B cell (primary cell): ENCODE measurements at places on chromosomes 5 and 9. TPM values are rescaled to one million over a fixed set of nuclear protein-coding genes. Genes with fewer than 3 reads are reported as not detected.

FAM174A gene
- total RNA-seq = 6.1 TPM in 2 replicates

- no peak for DNase-seq
- no peaks in the 10 kb centered on the region for H3K27me3 ChIP-seq
- H3K36me3 ChIP-seq = no peaks in the 10 kb centered on the region
- H3K4me1 ChIP-seq = peaks cover 24% of the 10 kb centered on the region
Measured at GRCh38 chr5:68214482-68215207, 911 bp upstream of the PIK3R1 start.

- no peaks in the 10 kb centered on the region for H3K36me3 ChIP-seq
- H3K4me1 ChIP-seq = peaks cover 9% of the 10 kb centered on the region
- DNase-seq = no peak
- H3K4me3 ChIP-seq = no peak overlapping the region
Measured at GRCh38 chr9:137195525-137196220, 4.9 kb downstream of the TPRN start.

DNA sequence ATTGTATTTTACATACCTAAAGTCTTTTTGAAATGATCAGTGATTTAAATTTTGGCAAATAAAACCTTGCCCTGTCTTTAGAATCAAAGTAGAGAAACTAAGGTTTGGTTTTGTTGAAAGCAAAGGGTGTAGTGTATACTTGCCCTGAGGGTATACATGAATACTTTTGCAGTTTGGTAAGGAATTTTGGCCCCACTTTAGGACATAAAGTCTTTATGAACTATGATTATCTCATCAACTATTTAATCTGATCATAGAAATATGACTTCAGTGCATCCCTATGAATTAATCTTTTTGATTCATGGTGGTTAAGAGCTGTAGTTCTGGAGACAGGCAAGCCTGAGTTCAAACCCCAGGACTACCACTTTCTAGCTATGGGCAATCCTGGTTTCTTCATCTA lies 17.7 kb downstream of the RAD1 start:
- no peak overlapping the region for H3K4me3 ChIP-seq
- no peak overlapping the region for H3K27ac ChIP-seq
- DNase-seq = no peak
- H3K4me1 ChIP-seq = no peaks in the 10 kb centered on the region

GRCh38 chr9:33921967-33922895 lies 105.3 kb downstream of the UBE2R2 start:
- no peaks in the 10 kb centered on the region for H3K27me3 ChIP-seq
- H3K4me3 ChIP-seq = no peak overlapping the region
- H3K4me1 ChIP-seq = no peaks in the 10 kb centered on the region
- no peak overlapping the region for H3K27ac ChIP-seq
- DNase-seq = no peak

- no peaks in the 10 kb centered on the region for H3K27me3 ChIP-seq
- no peaks in the 10 kb centered on the region for H3K36me3 ChIP-seq
- DNase-seq = no peak
- H3K27ac ChIP-seq = no peak overlapping the region
- no peaks in the 10 kb centered on the region for H3K4me1 ChIP-seq
Measured at GRCh38 chr9:125974705-125975104, 227.5 kb downstream of the PBX3 start.

DNA sequence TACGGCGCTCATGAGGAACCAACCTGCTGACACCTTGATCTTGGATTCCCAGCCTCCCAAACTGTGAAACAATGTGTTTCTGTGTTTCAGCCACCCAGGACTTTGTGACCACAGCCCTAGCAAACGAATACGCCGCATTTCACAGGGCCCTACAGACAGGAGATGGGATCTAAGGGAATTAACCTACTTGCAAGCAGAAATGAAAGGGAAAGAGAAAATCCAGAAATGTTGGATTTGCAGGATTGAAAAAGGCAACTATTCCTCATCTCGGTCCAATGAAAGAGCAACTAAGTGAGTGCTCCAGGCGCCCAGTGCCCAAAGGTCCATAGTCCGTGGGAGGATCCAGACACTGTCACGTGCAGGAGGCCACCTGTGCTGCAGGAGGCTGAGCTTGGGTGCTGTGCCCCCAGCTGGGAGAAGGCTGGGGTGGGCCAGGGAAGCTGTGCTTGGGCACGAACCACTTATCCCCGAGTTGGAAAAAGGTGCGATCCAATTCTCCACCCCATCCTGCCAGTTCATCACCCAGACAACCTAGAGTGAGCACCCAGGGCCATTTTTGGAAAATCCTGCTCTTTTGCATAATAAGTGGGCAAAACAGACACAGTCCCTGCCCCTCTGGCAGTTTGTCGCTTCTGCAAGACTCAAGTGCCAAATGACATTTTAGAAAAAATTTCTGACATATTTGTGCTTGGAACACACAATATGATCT lies 177.9 kb downstream of the C9orf50 start:
- no peak overlapping the region for H3K27ac ChIP-seq
- DNase-seq = no peak
- H3K4me3 ChIP-seq = no peak overlapping the region
- H3K4me1 ChIP-seq = peaks cover 14% of the 10 kb centered on the region
- no peaks in the 10 kb centered on the region for H3K36me3 ChIP-seq

DNA sequence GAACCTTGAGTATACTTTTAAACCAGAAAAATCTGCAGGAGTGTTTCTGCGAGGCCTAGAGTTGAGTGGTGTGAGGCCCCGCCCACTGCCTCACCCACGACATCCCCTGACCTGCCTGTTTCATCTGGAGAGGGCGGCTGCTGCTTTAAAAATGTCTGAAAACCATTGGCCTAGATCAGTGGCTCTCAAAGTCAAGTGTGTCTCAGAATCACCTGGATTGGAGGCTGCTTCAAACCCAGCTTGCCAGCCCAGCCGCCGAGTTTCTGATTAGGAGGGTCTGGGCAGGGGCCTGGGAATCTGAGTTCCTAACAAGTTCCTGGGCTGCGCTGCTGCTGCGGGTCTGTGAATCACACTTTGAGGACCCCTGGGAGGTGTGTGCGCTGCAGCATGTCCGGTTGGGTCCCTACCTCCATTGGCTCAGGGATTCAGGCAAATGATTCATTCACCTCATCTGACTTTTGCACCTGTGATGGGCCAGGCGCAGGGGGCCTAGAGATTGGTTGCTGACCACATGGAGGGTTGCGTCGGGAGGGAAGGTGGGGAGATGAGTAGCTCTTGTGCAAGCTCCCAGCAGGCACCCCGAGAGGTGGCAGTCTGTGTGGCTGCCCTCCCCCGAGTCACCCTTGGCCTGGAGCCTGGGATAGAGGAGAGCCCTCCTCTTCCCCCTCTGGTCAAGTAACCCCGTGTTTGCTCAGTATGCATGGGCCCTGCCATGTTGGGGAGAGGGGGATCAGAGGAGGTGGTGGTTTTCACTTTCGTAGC lies 27.6 kb upstream of the HMCN2 start:
- DNase-seq = no peak
- H3K4me3 ChIP-seq = no peak overlapping the region
- H3K27ac ChIP-seq = no peak overlapping the region
- peaks cover 19% of the 10 kb centered on the region for H3K4me1 ChIP-seq
- no peaks in the 10 kb centered on the region for H3K36me3 ChIP-seq
- no peaks in the 10 kb centered on the region for H3K27me3 ChIP-seq

GRCh38 chr9:79255651-79256260 lies 316.0 kb upstream of the TLE4 start:
- no peaks in the 10 kb centered on the region for H3K27me3 ChIP-seq
- H3K4me1 ChIP-seq = peaks cover 3% of the 10 kb centered on the region
- H3K27ac ChIP-seq = no peak overlapping the region
- H3K4me3 ChIP-seq = no peak overlapping the region
- no peak for DNase-seq
- no peaks in the 10 kb centered on the region for H3K36me3 ChIP-seq

GRCh38 chr5:9888501-9888901 lies 258.4 kb upstream of the TAS2R1 start:
- H3K27ac ChIP-seq = no peak overlapping the region
- no peaks in the 10 kb centered on the region for H3K27me3 ChIP-seq
- no peak overlapping the region for H3K4me3 ChIP-seq
- H3K36me3 ChIP-seq = no peaks in the 10 kb centered on the region
- no peak for DNase-seq

DNA sequence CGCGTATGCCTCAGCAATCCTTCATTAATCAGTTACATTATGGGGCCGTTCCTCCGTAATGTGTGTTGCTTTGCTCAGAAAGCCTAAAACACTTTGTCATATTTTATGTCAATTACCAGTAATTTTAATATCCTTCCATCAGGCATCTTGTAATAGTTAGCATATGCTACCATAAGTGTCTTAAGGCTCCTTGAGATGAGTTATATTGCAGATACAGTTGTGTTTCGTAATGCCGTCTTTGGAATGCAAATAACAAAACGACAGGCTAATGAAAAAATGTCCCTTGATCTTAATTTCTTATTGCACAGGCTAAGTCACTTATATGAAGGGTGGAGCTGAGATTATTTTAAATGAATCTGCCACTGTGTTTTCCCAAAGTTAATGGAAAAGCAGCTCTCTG lies 50.5 kb downstream of the TBCA start:
- DNase-seq = no peak
- H3K4me1 ChIP-seq = no peaks in the 10 kb centered on the region
- no peak overlapping the region for H3K4me3 ChIP-seq
- no peaks in the 10 kb centered on the region for H3K27me3 ChIP-seq
- no peaks in the 10 kb centered on the region for H3K36me3 ChIP-seq
